ENCODE measurements at places on chromosomes 5 and 9.

DNA sequence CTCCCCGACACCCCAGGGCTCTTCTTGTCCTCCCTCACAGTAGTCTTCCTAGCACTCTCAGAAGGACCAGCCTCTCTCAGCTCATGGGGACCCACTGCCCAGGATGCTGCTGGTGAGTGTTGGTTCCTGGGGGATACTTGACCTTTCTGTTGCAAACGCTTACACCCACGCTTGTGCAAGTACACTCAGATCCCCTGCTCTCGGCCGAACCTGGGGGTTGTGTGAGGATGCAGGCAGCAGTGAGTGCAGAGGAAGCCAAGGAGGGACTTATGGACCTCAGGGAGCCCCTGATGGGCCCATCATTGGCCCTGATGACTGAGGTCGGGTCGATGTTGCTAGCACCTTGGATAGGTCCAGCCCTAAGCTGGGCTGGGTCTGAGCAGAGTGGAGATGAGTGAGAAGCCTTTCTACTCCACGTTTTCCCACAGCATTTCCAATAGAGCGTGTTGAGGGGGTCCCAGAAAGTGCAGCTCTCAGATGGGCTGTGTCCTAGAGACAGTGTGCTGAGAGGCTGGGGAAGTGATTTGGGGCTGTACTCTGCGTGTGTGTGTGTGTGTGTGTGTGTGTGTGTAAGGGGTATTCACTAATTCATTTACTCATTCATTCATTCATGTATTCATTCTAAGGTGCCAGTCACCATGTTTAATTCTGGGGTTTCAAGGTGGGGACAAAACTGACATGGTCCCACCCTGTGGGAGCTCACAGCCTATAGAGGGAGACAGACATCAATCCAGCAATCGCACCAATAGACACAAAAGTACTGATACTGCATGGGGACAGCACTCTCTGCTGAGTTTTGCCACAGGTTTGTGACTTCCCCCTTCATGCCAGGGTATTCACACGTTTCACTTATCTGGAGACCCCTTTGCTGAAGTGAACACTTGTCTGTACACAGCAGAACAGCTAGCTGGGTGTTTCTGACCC, 25.2 kb upstream of the PITX1 start:
- DNase-seq, result no peak

DNA sequence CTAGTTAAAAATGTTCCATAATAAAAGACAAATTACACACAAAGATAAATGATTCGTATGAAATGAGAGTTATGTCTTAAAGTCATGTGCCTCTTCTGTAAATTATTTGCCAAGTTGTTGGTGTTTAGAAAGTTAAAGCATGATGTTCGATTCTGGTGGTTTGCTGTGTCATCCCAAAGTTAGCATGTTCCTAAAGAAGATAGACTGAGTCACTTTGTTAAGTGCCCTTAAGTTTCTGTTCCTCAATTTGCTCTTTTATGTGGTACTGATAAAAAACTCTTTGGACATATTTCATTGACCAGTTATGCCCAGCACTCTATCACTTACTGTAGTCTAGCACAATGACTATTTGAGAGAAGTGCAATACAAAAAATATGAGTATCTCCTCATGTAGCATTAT, 366.9 kb upstream of the ZNF608 start:
- no peak for DNase-seq

- DNase-seq, result no peak
Observed at GRCh38 chr5:34865091-34865490, 26.1 kb downstream of the TTC23L start.

DNA sequence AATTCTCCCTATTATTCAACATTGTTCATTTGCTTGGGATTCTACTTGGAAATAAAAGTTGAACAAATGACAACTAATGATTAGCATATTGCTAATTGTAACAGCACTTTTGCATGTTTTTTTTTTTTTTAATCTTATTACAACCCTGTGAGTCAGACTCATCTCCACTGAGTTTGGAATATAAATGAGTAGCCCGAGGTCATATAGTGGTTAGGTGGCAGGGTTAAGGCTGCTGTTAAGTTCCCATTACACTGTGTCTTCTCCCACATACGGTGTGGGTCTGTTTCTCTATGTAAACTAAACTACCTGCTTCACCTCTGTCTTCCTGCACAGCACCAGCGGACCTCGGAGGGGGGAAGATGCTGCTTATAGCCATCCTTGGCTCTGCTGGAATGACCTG, 92.4 kb downstream of the EQTN start:
- DNase-seq, result no peak

- no peak for DNase-seq
Observed at GRCh38 chr5:67333171-67333570, 136.6 kb upstream of the CD180 start.

DNA sequence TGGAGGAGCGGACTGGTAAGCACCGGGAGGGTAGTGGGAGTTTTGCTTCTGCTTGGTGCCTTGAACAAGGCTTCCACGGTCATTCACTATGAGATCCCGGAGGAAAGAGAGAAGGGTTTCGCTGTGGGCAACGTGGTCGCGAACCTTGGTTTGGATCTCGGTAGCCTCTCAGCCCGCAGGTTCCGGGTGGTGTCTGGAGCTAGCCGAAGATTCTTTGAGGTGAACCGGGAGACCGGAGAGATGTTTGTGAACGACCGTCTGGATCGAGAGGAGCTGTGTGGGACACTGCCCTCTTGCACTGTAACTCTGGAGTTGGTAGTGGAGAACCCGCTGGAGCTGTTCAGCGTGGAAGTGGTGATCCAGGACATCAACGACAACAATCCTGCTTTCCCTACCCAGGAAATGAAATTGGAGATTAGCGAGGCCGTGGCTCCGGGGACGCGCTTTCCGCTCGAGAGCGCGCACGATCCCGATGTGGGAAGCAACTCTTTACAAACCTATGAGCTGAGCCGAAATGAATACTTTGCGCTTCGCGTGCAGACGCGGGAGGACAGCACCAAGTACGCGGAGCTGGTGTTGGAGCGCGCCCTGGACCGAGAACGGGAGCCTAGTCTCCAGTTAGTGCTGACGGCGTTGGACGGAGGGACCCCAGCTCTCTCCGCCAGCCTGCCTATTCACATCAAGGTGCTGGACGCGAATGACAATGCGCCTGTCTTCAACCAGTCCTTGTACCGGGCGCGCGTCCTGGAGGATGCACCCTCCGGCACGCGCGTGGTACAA, 556 bp downstream of the PCDHGC3 start:
- no peak for DNase-seq

DNA sequence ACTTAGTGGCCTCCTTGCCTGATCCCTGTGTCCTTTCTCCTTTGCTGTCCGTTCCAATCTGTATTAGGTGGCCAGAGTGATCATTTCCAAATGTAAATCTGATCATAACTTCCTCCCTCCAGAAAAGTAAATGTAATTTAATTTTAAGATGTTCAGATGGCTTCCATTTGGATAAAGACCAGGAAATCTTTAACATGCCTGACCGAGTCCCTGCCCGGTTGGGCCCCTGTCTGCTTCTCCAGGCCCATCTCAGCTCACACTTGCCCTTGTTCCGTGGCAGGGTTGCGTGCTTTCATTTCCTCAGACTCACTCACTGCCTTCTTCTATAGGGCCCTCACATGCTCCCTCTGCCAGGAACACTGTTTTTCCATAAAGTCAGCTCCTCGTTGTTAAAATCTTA, 7.6 kb downstream of the MAP3K1 start:
- DNase-seq, result no peak

DNA sequence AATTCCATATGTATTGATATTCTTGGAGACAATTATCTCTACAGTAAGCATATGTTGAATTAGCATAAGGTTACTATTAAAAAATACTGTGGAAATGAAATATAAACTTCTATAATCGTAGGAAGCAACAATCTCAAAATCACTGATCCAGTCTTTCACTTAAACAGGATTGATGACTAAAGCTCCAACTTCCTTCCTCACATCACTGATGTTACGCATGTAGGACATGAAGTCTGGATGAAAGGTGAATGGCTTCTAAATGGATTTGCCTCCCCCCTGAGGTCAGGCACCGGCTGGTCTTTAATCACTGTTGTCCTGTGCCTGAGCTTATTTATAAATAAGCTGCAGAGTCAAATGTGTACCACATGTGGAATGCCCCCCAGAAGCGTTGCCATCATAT, 157.1 kb upstream of the NFIB start:
- DNase-seq, result no peak

GRCh38 chr5:168015506-168015905, 275.9 kb upstream of the WWC1 start:
- DNase-seq, result no peak

DNA sequence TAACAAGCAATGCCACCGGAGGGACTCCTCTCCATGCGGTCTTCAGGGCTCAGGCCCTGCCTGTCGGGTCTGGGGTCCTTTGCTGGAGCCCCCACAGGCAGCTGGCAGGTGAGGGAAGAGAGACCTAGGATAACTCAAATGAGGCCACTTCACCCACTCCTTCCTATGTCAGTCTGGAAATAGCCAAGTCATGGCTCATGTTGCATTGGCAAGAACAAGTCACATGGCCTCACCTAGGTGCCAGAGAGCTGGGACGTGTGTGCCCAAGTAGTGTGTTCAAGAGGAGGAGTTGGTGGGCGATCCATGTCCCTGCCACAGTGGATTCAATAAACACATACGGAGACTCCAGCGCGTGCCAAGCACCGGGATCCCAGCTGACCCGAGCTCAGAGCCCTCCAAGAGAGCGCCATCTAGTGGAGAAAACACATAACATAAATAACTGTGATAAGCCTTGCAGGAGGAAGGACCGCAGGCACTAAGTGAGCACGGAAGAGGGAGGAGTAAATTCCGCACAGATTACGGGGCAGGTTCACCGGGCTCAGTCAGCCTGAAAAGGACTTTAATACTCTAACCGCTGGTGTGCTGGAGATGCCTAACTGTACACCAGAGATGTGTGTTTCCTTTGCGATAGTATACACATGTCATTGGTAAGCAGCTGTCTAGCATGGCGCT, 580.8 kb downstream of the CCDC171 start:
- peak; percentile 60 for DNase-seq

GRCh38 chr5:10880934-10881333, 119.9 kb upstream of the DAP start:
- no peak for DNase-seq

DNA sequence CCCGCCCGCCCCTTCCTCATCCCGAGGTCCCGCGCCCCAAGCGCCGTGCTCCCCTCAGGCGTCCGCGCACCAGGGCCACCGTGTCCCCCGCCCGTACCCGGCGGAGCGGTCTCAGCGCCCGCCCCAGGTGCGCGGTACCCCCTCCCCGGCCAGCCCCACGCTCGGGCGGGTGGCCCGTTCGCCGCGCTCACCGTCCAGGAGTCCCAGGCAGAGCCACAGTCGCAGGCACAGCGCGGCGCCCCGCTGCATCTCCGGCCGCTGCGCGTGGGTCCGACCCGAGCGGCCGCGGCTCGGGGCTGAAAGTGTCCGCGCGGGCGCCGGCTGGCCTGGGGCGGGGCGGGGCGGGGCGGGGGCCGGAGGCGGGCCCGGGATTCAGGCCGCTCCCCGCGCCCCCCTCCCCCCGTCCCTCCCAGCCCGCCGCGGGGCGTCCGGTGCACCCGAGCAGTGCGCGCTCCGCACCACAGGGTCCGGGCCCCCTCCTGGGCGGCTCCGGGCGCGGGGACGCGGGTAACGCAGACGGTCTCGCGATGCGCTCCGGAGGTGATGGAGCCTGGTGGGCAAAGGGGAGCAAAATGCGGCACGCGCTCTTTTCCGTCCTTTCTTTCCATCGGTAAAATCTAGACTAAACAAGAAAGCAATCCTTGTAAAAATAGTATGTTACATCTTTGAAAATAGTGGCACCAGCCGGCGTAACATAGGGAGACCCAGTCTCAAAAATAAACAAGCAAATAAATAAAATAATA, at the start of gene FLT4:
Gene FLT4 (minus strand): TSS at position 304 of the 743 bp plus-strand sequence. CDS start 55 bp downstream, at position 249.
- DNase-seq, result peak; percentile 69

GRCh38 chr5:41876678-41877077, 6.5 kb upstream of the OXCT1 start:
- DNase-seq, result no peak

DNA sequence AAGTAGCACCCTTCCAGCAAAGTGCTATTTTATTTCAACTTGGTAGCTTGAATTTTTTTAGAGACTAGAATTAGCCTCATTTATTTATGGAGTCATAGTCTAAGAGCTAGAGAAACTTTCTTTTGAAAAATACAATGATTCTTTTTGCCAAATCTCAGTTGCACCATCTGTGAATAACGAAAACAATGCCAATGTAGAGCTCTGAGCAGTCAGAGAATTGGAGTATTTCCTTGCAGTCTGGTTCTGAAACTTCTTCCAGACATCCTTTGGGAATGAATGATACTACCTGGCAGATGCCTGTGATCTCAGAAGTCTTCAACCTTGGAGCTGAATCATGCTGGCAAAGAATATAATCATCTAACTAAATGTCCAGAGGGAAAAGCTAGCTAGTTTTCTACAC, 511.5 kb upstream of the CYLC2 start:
- DNase-seq, result no peak

- DNase-seq, result no peak
Observed at GRCh38 chr9:649128-650074, 192.1 kb upstream of the DMRT1 start.

DNA sequence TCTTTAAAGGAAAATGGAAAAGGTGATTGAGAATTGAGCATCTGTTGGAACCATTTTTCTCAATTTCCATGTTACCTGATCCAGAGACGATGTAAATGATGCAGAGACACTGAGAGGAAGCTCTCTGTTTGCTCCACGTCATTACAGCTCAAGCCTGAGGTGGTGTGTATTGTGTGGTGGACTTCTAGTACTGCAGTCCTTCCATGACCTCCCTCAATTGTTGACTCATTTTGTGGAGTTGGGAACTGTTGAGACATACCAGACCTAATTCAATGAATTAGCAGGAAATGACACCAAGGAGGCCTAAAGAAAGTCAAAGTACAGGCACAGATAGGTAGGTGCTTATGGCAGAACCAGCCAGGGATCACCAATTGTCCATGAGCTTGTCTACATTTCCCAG, 15.6 kb upstream of the LVRN start:
- DNase-seq, result no peak

DNA sequence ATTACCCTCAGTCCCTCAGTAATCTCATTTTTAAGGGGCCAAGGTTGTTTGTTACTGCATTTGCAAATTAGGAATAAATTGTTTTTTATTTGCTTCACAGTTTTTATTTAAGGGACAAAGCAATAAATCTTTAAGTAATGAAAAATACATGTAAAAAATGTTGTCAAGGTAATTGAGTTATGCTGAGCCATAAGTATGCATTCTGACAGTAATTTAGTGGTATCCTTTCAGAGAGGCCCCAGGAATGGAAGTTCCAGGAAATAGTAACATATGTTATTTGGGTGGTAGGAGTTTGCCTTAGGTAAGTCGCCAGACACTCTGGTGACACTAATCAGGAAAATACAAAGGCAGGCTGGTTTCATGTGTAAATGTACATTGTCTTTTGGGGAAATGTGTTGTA, 1787.9 kb upstream of the WWC1 start:
- no peak for DNase-seq

DNA sequence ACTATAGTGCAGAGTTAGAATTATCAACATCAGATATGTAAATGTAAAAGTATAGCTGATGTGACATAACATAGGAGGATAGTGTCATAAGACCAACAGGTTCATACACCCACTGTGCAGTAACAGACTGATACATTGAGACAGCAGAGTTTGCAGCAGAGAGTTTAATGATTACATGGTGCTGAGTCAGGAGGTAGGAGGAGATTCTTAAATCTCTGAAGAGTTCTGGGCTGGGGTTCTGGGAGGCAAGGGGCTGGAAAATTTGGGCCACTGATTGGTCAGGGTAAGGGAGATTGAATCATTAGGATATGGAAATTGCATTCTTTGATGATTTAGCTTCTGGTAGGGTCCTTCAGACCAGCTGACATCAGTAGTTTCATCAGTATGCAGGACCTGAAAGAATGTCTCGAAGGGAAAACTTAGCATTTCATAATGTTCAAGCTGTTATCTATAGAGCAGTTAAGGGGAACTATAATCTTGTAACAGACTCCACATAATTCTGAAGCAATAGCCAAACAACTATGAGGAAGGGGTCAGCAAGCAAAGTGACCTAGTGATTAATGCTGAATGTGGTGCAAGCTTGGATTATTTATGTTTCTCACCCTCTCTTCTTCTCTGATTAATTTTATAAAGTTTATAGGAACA, 35.6 kb downstream of the CCL28 start:
- no peak for DNase-seq
